GM23338 (cell line): ENCODE measurements at places on chromosomes 5 and 9. TPM values are rescaled to one million over a fixed set of nuclear protein-coding genes. Genes with fewer than 3 reads are reported as not detected.
A peak's percentile ranks its signal among the peaks of the same experiment; 100 is the strongest.

- no peak overlapping the region for H3K27ac ChIP-seq
- no peaks in the 10 kb centered on the region for H3K27me3 ChIP-seq
- H3K4me1 ChIP-seq = no peaks in the 10 kb centered on the region
- no peaks in the 10 kb centered on the region for H3K36me3 ChIP-seq
- DNase-seq = no peak
These were observed 612.1 kb upstream of the SEMA6A start for GRCh38 chr5:117186751-117187150.

Gene TRIP13
- polyA plus RNA-seq = 42.2 and 42.5 TPM in 2 replicates

Gene CCNH
- 59.1 and 74.4 TPM in 2 replicates for polyA plus RNA-seq

Gene SPINK4
- not detected in 2 replicates for polyA plus RNA-seq

GRCh38 chr5:96478983-96479382, 45.9 kb upstream of the PCSK1 start:
- no peak overlapping the region for H3K4me3 ChIP-seq
- H3K27ac ChIP-seq = no peak overlapping the region
- no peaks in the 10 kb centered on the region for H3K27me3 ChIP-seq
- no peaks in the 10 kb centered on the region for H3K4me1 ChIP-seq
- no peaks in the 10 kb centered on the region for H3K36me3 ChIP-seq

Gene ARL14EPL
- polyA plus RNA-seq = not detected in 2 replicates

- peak; percentile 13 for DNase-seq
- no peaks in the 10 kb centered on the region for H3K4me1 ChIP-seq
These were observed 12.0 kb downstream of the UIMC1 start for GRCh38 chr5:176994460-176995121.

Gene PPP2R2B
- 28.4 and 33.9 TPM in 2 replicates for polyA plus RNA-seq

DNA sequence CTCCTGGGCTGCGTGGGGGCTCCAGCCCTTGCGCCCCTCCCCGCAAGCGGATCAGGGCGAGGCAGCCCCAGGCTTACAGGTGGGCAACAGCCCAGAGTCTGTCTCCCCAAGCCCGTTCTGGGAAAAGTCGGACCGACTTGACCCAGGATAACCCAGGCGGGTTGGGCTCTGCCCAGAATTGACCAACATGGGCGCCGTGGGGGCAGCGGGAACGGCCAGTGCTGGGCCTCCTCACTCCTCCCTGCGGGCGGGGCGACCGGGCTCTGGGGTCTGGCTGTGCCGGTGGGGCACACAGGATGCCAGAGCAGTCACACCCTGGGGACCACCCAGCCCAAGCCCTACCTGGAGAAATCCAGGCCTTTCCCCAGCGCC, 15.3 kb upstream of the SYNPO start:
- peaks cover 24% of the 10 kb centered on the region for H3K27me3 ChIP-seq
- H3K36me3 ChIP-seq = no peaks in the 10 kb centered on the region
- no peak overlapping the region for H3K27ac ChIP-seq

DNA sequence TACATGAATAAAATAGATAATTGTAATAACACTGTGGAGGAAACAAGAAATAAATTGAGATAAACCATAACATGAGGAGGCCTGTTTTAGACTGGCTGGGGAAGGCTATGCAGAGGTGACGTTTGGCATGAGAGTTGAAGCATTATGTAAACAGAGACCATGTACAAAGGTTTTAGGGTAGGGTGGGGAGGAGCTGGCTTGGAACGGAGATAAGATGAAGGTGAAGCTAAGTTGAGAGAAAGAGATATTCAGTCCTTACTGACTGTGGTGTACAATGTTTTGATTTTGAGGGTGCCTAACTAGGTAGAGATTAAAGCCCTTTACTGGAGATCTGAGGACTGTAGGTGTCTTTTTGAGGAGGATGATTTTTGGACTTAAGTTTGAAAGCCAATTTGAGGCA, 17.8 kb downstream of the MAN2A1 start:
- H3K27ac ChIP-seq = no peak overlapping the region
- H3K4me1 ChIP-seq = peaks cover 18% of the 10 kb centered on the region
- H3K36me3 ChIP-seq = no peaks in the 10 kb centered on the region
- H3K4me3 ChIP-seq = no peak overlapping the region
- DNase-seq = no peak
- H3K27me3 ChIP-seq = no peaks in the 10 kb centered on the region

- no peaks in the 10 kb centered on the region for H3K4me1 ChIP-seq
- no peak overlapping the region for H3K27ac ChIP-seq
- no peak overlapping the region for H3K4me3 ChIP-seq
These were observed 148.5 kb upstream of the RPS23 start for GRCh38 chr5:82426464-82427154.

DNA sequence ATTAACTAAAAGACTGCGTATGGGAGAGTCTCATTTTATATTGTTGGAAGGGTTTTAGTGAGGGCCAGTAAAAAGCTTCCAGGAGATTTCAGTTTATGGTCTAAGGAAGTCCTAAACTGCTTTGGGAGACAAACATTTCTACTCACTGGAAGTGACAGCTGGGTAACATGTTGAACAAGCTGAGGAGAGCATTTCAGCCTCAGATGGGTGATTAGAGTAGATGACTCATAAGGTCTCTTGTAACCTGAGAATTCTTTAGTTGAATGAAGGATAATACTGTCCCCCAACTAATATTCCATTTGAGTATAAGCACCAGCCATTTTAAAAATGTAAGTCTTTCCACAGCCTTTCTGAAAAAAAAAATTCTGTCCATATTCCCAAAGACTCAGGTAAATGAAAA, 218.0 kb upstream of the C9orf72 start:
- H3K27me3 ChIP-seq = no peaks in the 10 kb centered on the region
- DNase-seq = no peak
- H3K4me1 ChIP-seq = no peaks in the 10 kb centered on the region
- 0 out of 2 replicates have a peak, but pooled peaks cover 3% of the 10 kb centered on the region for H3K36me3 ChIP-seq
- no peak overlapping the region for H3K27ac ChIP-seq
- no peak overlapping the region for H3K4me3 ChIP-seq

DNA sequence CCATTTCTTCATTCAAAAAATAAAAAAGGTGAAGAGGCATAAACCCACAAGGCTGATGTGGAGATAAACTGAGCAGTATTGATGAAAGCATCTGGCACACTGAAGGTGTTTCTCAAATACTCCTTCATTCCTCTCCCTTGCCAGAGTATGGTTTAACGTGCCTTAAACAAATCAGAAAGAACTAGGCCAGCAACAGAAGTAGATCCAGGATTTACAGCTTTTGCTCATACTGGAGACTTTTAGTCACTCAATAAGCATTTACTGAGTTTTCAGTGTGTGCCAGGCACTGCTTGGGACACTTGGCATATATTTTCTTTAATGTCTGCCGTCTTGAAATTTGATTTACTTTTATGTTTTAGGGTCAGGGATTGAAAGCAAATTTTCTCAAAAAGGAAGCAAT, 53.0 kb downstream of the BNC2 start:
- DNase-seq = no peak
- no peaks in the 10 kb centered on the region for H3K36me3 ChIP-seq
- no peak overlapping the region for H3K4me3 ChIP-seq
- H3K4me1 ChIP-seq = peaks cover 24% of the 10 kb centered on the region
- peak overlapping the region; percentile 12; the same call in 1 of the 2 replicates for H3K27ac ChIP-seq
- H3K27me3 ChIP-seq = no peaks in the 10 kb centered on the region

GRCh38 chr9:136527721-136528710, 17.8 kb downstream of the NOTCH1 start:
- no peaks in the 10 kb centered on the region for H3K27me3 ChIP-seq
- H3K4me3 ChIP-seq = no peak overlapping the region
- no peak for DNase-seq
- H3K27ac ChIP-seq = no peak overlapping the region
- H3K4me1 ChIP-seq = peaks cover 10% of the 10 kb centered on the region; the same call in 1 of the 2 replicates

DNA sequence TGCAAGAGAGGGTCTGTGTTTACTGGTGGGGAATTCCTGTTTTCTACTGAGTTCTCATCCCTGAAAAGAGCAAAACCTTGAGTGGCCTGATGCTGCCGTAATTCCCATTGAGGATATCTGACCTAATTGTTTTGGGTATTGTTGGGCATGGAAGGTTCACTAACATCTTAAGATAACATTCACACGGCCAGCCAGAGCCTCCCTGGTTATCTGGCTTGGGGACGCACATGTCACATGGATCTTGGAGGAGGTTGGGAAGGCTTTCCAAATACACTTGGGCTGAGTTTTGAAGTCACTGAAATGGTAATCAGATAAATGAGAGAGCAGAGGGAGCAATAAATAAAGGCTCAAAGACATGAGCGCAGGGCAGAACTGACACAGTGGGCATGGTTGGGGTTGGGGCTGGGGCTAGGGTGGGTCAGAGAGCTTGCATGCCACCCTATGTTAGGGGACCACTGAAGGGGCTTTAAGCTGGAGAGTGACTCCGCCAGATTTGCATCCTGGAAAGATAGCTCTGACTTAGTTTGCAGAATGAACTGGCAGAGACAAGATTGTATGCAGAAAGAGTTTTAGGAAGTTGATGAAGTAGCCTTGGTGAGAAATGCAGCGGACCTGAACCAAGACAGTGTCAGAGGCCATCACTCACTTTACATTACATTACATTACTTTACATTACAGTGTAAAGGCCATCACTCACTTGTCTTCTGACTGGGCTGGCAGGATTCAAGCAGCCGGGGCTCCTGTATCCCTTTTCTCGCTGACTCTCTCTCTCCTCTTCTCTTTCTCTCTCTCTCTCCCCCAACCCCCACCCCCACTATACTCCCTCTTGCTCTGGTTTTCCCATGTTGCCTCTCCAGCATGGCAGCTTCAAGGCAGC, 24.2 kb downstream of the SLC1A1 start:
- peak; percentile 76 for DNase-seq
- peak overlapping the region; percentile 64; the same call in 1 of the 2 replicates for H3K27ac ChIP-seq
- H3K27me3 ChIP-seq = no peaks in the 10 kb centered on the region
- H3K36me3 ChIP-seq = no peaks in the 10 kb centered on the region

GRCh38 chr5:68239487-68239886, 23.9 kb downstream of the PIK3R1 start:
- no peak overlapping the region for H3K4me3 ChIP-seq
- H3K27me3 ChIP-seq = no peaks in the 10 kb centered on the region
- no peaks in the 10 kb centered on the region for H3K4me1 ChIP-seq
- no peak overlapping the region for H3K27ac ChIP-seq
- no peaks in the 10 kb centered on the region for H3K36me3 ChIP-seq
- peak; percentile 16 for DNase-seq

Gene SCGB3A2
- polyA plus RNA-seq = 251 and 256 TPM in 2 replicates

GRCh38 chr9:5442400-5443011, 4.8 kb upstream of the PLGRKT start:
- no peak overlapping the region for H3K27ac ChIP-seq
- peaks cover 8% of the 10 kb centered on the region; the same call in 1 of the 2 replicates for H3K4me1 ChIP-seq
- no peaks in the 10 kb centered on the region for H3K27me3 ChIP-seq
- no peaks in the 10 kb centered on the region for H3K36me3 ChIP-seq
- DNase-seq = peak; percentile 73

Gene ENC1
- polyA plus RNA-seq = 7.1 and 8.2 TPM in 2 replicates

Gene PCDHB15
- polyA plus RNA-seq = 4.9 and 6.1 TPM in 2 replicates

Gene MYOT
- polyA plus RNA-seq = 0.58 TPM in 1 of 2 replicates, not detected in the other

Gene SPATA31D4
- not detected in 2 replicates for polyA plus RNA-seq

Gene NR5A1
- not detected in 2 replicates for polyA plus RNA-seq

DNA sequence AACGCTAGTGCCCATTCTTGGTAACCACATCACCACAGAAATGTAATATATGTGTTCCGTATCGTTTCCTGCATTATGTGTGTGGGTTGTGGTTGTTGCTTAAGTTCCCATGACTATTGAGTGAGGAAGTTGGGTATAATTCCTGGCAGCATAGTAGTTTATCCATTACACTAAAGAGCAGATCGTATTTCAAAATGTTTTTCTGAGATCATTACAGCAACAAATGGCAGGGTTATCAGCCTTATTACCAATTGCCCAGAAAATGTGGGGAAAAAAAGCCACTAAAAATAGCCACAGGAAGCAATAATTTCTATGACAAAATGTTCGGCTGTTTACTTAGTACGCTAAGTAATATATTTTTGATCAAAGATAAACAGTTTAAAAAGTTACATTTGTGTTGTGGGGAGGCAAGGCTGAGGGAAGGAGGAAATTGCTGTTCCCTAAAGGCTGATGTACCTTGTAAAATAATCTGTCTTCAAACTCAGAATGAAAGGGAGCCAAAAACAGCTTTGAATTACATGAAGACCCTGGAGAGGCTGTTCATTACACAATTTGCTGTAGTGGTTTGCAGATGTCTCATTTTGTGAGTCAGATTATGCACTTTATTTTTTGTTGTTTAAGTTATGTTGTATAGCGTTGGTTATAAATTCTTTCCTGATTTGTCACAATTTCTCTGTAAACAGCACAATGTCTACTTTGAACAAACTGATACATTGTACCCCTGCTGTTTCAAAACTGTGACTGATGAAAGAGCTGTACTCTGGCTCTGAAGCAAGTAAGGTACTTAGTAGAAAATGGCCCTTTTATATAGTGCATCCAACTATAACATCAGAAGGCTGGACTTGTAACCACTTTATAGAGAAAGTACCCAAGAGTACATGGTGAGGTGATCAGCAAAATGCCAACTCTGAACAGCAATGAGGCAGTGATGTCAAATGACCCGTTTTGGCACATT, 1028.5 kb downstream of the NR2F1-AS1 start:
- H3K27me3 ChIP-seq = no peaks in the 10 kb centered on the region
- DNase-seq = no peak
- no peak overlapping the region for H3K27ac ChIP-seq
- H3K4me1 ChIP-seq = no peaks in the 10 kb centered on the region
- H3K4me3 ChIP-seq = no peak overlapping the region
- H3K36me3 ChIP-seq = no peaks in the 10 kb centered on the region

DNA sequence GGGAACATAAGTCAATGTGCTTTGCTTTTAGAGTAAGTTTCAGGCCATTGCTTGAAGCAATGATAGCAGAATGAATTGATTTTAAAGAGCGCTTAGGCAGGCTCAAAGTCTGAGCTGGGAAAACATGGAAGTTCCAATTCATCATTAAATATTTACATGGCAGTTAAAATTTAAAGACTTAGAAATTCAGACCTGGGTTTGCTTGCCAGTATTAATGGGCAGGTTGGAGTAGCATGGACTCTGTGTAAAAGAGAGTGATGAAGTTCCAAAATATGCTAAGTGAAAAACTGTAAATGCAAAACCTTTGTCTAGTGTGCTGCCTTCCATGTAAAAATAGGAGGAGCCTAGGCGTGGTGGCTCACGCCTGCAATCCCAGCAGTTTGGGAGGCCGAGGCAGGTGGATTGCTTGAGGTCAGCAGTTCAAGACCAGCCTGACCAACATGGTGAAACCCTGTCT, 48.3 kb upstream of the PIK3R1 start:
- no peak overlapping the region for H3K4me3 ChIP-seq
- no peaks in the 10 kb centered on the region for H3K36me3 ChIP-seq
- H3K27ac ChIP-seq = no peak overlapping the region
- no peaks in the 10 kb centered on the region for H3K27me3 ChIP-seq
- 0 out of 2 replicates have a peak, but pooled peaks cover 12% of the 10 kb centered on the region for H3K4me1 ChIP-seq

- DNase-seq = peak; percentile 23
- H3K36me3 ChIP-seq = no peaks in the 10 kb centered on the region
- H3K27me3 ChIP-seq = no peaks in the 10 kb centered on the region
- H3K4me1 ChIP-seq = peaks cover 5% of the 10 kb centered on the region; the same call in 1 of the 2 replicates
- H3K4me3 ChIP-seq = no peak overlapping the region
- H3K27ac ChIP-seq = no peak overlapping the region
These were observed 77.5 kb downstream of the PSD2 start for GRCh38 chr5:139872851-139873794.

Gene LHX2
- 0.45 TPM in 1 of 2 replicates, not detected in the other for polyA plus RNA-seq

GRCh38 chr5:15365070-15365469, 134.9 kb upstream of the FBXL7 start:
- no peak overlapping the region for H3K4me3 ChIP-seq
- H3K27ac ChIP-seq = no peak overlapping the region
- no peaks in the 10 kb centered on the region for H3K4me1 ChIP-seq
- DNase-seq = no peak
- H3K36me3 ChIP-seq = no peaks in the 10 kb centered on the region

Gene PCDHB12
- 0.80 and 1.3 TPM in 2 replicates for polyA plus RNA-seq

Gene FOXD4L6
- polyA plus RNA-seq = not detected in 2 replicates

GRCh38 chr9:95862343-95862742, 13.1 kb upstream of the ERCC6L2 start:
- H3K36me3 ChIP-seq = no peaks in the 10 kb centered on the region
- DNase-seq = no peak

Gene PAXX
- 86.0 and 88.3 TPM in 2 replicates for polyA plus RNA-seq
